ENCODE measurements at places on chromosomes 1 and 21.

- no peak for DNase-seq
Observed at GRCh38 chr1:214186103-214186824, 94.7 kb upstream of the SMYD2 start.

DNA sequence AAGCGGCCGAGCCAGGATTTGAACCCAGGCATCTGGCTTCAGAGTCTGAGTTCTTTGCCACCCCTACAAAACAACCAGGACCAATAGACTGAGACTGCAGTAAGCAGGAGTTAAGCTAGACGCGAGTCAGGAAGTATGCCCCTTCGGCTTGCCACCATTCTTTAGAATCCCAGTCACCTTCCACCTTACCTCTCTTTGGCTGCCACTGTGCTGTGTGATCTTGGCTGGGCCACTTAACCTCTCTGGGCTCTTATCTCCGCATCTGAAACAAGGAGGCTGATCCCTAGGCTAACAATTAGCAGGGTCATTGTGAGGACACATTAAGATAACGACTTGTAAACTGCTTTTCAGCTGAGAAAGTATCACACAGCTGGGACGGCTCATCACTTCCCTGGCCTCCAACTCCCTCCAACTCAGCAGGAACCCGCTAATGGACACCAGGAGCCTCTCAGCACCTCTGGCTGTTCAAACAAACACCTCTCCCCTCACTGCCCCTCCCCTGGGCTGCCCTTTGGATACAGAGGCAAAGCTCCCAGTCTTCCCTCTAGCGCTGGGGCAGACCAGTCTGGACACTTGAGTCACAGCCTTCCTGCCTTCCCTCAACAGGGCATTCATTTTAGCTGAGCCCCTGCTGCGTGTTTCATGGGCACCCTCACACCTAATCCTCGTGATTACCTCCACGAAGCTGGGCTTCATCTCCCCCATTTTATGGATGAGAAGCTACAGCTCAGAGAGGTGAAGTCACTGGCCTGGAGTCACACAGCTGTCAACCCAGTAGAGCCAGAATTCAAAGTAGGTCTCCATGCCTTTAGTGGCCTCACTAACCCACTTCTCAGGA, 83.2 kb downstream of the CAMK2N1 start:
- DNase-seq, result no peak

- DNase-seq, result no peak
Observed at GRCh38 chr1:10795276-10796021, 997 bp downstream of the CASZ1 start.

DNA sequence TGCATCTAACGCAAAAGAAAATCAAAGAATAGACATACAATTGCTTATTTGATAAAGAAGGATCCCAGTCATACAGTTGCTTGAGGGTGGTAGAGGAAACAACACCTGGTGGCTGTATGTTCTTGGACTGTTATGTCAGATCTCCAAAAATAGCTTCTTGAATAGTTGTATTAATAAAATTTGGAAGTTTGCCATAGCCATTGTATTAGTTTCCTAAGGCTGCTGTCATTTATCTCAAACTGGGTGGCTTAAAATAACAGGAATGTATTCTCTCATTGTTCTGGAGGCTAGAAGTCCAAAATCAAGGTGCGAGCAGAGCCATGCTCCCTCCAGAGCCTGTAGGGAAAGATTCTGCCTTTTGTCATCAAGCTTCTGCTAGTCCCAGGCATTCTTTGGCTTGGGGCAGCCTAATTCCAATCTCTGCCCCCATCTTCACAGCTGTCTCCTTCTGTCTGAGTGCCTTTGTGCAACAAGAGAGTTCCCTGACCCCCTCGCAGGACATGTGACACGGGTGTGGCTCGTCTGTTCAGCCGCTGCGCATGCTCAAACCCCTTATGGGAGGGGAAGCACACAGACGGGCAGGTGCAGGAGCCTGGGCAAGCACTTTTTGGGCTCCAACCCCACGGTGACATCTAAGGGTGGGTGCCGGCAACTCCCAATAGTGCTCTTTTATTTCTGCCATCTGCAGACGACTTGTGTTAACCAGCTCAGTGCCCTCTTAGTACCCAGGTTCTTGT, 21.7 kb upstream of the GRIK1 start:
- DNase-seq, result no peak

DNA sequence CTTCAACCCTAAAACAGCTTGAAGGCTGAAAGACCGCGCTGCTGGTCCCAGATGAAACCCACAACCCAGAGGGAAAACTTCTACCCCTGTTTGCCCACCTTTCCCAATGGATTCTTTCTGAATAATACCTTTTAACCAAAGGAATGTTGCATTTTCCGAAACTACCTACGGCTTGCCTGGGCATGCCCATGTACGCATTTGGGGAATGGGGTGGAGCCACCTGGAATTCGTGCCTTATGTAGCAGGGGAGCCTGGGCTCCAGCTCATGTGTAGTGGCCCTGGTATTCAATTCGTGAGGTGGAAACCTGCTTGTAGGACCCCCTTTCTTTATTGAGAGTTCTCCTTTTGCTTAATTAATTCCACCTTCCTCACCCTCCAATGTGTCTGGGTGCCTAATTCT, 256.6 kb upstream of the RGS18 start:
- DNase-seq, result no peak

DNA sequence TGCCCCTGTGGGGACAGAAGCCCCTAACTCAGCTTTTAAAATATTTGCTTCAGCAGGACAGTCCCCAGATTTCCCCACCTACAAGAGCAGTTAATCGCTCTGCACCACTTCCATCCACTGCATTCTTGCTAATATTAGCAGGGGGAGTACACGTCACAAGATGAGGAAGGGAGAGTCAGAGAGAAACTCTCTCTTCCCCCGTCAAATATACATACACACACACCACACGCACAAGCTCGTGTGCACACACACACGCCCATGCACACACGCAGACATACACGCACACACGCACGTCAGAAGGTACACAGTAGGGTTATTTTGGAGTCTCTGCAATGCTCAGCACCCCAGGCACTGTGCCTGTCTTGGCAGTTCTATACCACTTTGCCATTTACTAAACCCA, 2.1 kb downstream of the CLCA1 start:
- no peak for DNase-seq

All from BE2C (cell line).